Skeletal muscle cell (primary cell): ENCODE measurements at places on chromosomes 12 and 14.

GRCh38 chr14:69234106-69234505 is 25.9 kb upstream of the GALNT16 start:
- no peak for DNase-seq

GRCh38 chr12:19709889-19710288 is 270.6 kb downstream of the AEBP2 start:
- no peak for DNase-seq

DNA sequence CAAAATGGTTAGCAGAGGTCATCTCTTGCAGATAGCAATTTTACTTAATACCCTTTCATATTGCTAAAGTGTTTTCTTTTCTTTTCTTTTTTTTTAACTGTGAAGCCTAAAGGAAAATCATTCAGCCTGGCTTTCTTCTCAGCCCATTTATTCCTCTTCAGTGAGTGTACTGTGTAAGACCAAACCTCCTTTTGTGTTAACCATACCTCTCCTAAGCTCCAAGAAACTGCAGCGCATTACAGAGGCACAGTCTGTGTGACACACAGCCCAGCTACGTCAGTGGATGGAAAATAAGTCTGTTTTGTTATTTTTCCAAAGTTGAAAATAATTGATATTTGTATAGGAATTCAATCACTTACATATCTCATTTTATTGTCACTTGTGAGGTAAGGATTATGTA is 21.7 kb downstream of the DCAF5 start:
- no peak for DNase-seq

DNA sequence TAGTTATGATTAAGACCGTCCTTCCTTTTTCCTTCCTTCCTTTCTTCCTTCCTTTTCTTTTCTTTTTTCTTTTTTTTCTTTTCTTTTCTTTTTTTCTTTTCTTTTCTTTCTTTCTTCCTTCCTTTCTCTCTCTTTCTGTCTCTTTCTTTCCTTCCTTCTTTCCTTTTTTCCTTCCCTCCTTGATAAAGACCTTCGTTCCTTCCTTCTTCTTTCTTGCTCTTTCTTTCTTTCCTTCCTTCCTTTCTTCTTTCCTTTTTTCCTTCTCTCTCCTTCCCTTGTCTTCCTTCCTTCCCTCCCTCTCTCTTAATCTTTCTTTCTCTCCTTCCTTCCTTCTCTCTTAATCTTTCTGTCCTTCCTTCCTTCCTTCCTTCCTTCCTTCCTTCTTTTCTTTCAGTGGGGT is 130.9 kb downstream of the PAPOLA start:
- no peak for DNase-seq

- DNase-seq = no peak
Observed at GRCh38 chr12:85733984-85734383, 102.2 kb downstream of the RASSF9 start.

- no peak for DNase-seq
Observed at GRCh38 chr12:122082621-122083356, 4.2 kb downstream of the MLXIP start.

GRCh38 chr14:33899723-33900341 is 51.0 kb downstream of the EGLN3 start:
- DNase-seq = no peak

GRCh38 chr12:96029826-96030225 is 5.6 kb downstream of the LTA4H start:
- no peak for DNase-seq

DNA sequence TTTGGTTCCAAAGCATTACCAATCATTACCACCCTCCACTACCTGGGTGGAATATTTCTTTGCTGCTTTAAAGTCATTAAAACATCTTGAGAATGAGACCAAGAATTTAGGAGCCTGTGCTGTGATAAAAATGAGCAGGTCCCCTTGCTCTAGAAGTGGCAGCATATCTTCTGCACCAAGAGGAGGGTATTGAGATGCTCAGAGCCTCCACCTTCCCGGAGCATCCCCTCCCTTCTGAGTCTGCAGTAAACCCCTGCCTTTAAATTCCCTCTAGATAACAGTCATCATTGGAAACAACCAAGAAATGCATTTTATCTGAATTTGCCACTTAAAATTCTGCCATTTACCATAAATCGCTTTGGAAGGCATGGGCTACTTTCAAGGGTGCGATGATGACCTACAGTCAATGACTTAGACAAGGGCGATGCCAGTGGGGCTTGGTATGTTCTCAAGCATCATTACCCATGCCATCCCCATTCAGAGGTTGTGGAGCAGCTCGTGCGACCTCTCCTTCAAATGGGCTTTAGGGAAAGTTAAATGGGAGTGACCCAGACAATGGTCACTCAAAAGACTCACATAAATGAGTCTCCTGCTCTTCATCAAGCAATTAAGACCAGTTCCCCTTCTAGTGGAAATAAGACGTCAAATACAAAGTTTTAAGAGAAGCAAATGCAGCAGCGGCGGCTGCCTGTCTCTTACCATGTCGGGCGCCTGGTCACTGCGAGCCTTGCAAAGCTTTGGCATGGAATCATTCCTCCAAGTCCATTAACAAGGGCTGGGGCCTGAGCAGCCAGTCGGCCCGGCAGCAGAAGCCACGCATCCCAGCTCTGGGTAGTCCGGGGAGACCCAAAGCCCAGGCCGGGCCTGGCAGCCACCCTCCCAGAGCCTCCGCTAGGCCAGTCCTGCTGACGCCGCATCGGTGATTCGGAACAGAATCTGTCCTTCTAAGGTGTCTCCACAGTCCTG is 334.5 kb downstream of the TMEM121 start:
- no peak for DNase-seq

DNA sequence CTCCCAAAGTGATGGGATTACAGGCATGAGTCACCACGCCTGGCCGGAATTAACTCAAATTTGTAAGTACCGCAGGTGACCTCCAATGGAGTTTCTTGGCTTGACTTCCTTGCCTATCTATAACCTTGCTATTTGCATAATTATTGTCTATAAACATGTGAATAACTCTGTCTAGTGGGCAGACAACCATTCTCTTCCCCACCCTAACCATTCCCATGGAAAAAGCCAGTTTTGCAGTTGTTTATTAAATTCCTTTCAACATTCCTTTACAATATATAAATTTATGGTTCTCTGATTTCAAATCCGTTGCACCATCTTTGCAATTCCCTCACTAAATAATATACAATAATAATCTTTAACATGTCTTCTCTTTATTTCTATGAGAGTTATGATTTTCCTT is 61.0 kb upstream of the ZDHHC17 start:
- DNase-seq = no peak

GRCh38 chr12:96155781-96156180 is 38.4 kb upstream of the ELK3 start:
- no peak for DNase-seq

DNA sequence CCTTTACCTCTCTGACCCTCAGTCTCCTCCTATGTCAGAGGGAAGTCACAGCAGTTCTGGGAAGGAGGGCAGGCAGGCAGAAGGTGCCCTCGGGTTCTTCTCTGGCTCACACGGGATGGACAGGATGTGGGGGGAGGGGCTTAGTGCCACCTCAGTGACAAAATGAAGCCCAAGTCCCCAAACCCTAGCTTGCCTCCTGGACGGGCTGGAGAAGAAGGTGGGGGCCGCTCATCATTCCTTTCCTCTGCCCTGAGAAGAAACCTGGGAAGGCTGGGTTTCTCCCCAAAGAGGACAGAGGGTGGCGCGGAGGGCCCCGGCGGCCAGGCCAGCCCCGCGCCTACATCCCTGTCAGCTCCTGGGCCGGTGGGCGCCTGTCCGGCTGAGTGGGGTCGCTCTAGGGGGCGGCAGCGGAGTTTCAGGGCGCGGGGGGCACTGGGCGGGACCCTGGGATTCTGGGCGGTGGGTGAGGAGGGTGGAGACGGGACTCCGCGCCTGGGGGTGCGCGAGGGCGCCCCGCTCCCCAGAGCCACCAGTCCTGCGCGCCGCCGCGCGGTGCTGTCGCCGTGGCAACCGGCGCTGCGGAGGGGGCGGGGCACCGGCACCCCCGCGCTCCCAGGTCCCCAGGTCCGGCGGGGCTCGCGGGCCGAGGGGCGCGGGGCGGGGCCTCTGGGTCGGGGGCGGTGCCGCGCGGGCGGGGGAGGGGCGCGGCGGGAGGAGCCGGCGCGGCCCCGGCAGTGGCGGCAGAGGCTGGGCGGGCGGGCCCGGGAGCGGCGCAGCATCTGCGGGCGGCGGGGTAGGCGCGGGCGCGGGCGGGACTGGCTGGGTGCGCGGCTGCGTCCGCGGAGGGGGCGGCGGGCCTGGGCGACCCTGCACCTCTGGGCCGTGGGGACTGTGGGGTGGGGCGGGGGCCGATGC is at the start of gene TMEM121:
Gene TMEM121 (plus strand): TSS at position 723 of the 915 bp plus-strand sequence. CDS start 2,252 bp downstream, outside the sequence.
- no peak for DNase-seq

GRCh38 chr12:107684990-107685359 is 624 bp upstream of the PWP1 start:
- DNase-seq = no peak

DNA sequence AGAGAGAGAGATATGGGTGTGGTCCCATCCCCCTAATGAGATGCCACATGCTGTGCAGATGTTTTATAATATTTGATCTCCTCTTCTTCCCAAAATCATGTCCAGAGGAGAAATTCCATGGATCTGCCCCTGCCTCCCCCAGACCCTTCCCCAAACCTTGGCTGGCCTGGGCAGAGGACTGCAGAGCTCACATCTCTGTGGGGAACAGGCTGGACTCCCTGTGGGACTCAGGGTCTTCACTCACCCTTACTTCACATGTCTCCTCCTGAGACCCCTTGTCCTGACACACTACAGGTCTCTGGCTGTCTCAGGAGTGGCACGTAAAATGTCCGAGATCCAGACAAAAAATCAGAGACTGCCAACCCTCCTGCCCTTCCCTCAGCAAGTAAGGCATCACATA is 76.0 kb upstream of the CAPRIN2 start:
- no peak for DNase-seq

- no peak for DNase-seq
Observed at GRCh38 chr14:94638961-94639817, 27.0 kb downstream of the SERPINA3 start.

DNA sequence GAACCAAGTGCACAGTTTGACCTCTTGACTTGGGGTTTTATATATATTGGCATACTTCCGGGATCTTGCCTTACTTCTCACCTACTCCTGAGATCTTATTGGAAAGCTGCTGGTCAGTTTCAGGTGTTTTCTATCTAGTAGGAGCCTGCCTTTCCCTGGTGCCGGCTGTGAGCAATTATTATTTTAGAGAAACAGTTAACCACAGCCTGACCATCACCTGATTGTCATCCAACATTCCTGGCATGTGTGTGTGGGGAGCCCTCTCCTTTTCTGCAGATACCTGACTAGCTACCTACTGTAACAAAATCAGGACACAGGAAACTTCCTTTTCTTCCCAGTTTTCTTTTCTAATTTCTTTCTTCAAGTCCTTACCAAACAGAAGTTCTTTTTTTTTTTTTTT is 220.4 kb downstream of the ATP23 start:
- DNase-seq = no peak

GRCh38 chr12:109814600-109815150 is 18.5 kb downstream of the TRPV4 start:
- no peak for DNase-seq

DNA sequence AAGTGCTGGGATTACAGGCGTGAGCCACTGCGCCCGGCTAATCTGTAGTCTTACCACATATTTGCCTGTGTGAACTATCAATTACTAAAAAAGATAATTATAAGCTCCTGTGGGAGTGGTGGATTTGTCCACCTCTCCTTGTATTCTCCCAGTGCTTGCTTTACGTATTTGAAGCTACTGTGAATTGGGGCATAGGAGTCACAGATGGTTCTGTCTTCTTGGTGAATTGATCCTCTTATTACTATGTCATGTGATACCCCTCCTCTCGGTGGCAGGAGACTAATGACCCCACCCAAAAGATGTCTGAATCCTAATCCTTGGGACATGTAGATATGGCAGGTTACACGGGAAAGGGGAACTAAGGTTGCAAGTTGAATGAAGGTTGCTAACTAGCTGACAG is 11.8 kb downstream of the GPR132 start:
- DNase-seq = no peak

GRCh38 chr12:110280392-110280778 is 662 bp upstream of the ATP2A2 start:
- DNase-seq = no peak

DNA sequence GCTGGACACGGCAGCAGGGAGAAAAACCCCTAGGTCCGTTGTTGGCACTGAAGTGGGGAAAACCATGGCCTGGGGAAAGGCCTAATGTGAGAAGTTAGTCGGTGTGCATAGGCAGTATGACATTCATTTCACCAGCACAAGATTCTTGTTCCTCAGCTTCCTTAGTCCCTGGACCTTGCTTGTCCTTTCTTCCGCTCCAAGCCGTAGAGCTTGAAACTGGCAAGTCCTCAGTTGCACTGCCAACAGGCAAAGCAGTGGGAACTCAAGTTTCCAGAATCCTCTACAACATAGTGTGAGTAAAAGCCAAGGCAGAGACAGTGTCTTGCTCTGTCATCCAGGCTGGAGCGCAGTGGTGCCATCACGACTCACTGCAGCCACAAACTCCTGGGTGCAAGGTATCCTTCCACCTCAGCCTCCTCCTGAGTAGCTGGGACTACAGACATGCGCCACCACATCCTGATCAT is 138.5 kb upstream of the AMIGO2 start:
- no peak for DNase-seq

DNA sequence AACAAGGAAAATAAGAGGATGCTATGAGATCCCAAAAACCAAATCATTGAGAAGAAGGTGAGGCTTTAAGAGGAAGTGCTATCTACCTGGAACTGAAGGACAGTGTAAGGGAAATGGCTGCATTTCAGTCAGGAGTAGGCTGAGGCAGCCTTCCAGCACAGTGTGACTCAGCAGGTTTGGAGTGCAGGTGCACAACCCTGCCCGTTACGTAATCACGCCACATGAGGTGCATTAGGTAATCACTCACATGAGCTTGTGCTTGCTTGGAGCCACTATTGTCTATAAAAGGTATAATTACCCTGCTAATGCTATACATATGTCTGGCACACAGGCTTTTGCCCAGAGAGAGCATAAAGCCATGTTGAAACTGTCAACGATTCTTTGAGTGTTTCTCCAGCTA is 74.9 kb downstream of the DIO2 start:
- no peak for DNase-seq

DNA sequence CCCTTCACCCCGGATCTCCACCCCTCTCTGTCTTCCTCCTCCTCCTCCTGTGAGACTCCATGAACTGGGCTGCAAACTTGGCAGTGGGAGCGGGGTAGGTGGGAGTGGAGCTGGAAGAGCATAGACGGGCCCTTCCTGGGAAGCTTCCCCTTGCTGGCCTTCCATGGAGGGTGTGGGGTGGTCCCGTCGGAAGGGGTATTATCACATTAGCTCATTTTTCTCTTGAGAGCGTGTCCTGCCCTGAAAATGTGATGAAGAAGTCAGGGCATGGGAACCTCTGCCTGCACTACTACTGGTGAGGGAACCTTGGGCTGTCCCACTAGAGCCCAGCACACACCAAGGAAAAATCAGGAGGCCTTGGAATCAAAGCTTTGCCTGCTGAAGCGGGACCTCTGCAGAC is 66.5 kb downstream of the CACNA1C start:
- no peak for DNase-seq
